ENCODE measurements at places on chromosomes 5 and 9.

DNA sequence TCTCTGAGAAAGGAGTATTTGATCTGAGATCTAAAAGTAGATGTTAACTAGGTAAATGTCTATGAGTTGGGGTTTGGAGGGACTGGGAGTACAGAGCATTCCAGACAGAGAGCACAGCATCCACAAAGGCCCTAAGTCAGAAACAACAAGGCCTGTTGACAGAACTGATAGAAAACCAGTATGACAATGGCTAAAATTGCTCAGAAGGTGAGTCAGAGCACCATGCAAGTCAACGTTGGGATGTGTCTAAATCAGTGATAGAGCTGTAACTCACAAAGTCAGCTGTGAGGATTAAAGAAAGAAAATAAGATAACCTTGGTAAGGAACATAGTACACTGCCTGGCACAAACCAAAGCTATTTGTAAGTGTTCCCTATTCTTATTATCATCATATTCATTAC is 124.0 kb downstream of the CETN3 start:
- no peak for DNase-seq

GRCh38 chr5:82513738-82514137 is 235.6 kb upstream of the RPS23 start:
- DNase-seq = no peak

- DNase-seq = no peak
Measured at GRCh38 chr9:70668751-70669150, 254.3 kb upstream of the KLF9 start.

- DNase-seq = no peak
Measured at GRCh38 chr9:114271556-114272510, 51.1 kb upstream of the ORM1 start.

GRCh38 chr5:43432486-43433375 is 20.5 kb upstream of the CCL28 start:
- no peak for DNase-seq

DNA sequence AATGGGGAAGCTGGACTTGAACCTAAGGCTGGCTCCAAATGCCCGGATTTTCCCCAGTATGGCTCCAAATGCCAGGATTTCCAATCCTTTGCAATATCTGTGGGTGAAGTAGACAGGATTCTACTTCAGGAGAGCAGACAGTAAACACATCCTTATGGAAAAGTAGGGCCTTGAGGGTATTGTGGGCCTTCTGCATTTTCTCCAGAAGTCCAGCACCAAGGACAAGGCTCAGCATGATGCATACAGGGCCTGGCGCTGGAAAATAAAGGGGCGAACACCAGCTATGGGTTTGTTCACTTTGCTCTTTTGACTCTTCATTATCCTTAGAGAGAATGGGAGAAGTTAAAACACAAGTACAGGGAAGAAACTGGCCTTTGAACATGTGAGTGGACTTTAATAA is 347.5 kb downstream of the SEMA5A start:
- no peak for DNase-seq

- DNase-seq = peak; percentile 11
Measured at GRCh38 chr5:54249210-54250028, 61.0 kb downstream of the ARL15 start.

DNA sequence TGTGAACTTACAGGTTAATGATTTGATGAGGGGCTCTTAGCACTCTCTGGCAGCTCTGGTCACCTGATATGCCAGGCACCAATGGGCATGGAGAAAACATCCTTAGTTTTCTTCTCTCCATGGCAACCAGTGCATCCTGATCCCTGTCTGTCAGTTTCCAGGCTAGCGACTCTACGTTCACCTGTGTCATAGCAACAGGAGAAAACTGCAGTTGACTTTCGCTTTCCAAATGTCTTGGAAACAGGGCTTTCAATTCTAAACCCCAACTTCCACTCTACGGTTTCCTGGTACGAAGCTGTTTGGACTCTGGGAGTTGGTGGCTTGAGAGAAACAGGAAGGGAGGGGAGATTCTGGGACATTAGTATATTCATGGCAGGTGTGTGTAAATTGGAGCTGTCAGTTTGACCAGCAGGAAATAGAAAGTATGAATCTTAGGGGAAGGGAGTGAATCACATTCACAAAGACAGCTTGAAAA is 74.4 kb downstream of the SLC28A3 start:
- no peak for DNase-seq

DNA sequence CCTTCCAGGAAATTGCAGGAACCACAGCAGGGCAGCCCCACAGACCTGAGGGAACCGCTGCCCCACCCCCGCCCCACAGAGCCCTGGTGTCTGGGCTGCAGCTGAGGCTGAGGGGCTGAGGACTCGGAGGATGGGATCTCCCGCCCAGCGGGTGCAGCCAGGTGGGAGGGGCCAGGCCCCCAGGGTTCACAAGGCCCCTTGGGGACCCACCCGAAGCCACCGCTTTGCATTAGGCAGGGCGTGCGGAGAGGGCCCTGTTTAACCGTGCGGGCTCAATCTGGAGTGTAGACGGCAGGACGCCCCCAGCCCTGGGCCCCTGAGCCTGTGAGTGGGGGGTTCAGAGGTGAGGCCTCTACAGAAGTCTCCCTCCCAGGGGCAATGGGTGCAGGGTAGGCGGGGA is 10.8 kb downstream of the NOTCH1 start:
- DNase-seq = no peak

DNA sequence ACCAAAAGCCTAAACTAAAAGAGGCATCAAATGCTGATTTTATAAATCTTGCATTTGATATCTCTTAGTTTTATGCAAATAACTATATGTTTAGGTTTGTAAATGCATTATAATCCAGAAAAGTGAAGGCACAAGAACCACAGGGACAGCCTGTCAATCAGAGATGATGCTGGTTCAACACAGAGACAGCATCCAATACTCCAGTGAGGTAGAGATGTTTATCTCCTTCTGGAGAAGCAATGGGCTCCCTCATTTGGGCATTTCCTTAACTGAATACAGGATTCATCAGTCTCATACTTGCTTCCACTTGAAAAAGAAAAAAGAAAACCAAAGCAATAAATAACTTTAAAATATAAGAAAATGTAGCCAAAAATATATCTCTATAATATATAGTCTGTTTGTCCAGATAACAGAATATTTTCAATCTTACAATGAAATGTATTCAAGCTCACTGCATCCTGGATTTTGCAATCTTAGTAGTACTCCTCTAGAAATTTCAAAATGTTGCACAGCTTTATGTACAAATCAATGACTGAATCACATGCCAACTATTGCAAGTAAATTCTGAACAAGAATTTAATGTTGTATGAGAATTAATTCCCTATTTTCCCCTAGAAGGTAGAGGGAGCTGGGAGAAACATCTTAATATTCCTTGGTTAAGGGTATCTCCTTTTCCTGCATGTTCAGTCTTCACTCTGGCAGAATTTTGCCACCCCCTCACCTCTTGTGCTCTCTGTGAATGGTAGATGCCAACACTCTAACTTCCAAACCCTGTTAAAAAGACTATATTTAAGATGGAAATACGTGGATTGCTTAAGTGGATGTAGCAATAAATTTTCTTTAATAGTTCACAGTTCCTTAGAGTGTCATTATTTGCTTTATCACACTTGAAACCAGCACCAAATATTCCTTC is 191.1 kb upstream of the GAS1 start:
- DNase-seq = no peak

- DNase-seq = no peak
Measured at GRCh38 chr9:18783909-18784308, 249.1 kb downstream of the SAXO1 start.
